ENCODE measurements at places on chromosomes 12 and 14. TPM values are rescaled to one million over a fixed set of nuclear protein-coding genes. Genes with fewer than 3 reads are reported as not detected.

- no peak for DNase-seq
These were observed 179.0 kb downstream of the SLC41A2 start for GRCh38 chr12:104779134-104779533.

DNA sequence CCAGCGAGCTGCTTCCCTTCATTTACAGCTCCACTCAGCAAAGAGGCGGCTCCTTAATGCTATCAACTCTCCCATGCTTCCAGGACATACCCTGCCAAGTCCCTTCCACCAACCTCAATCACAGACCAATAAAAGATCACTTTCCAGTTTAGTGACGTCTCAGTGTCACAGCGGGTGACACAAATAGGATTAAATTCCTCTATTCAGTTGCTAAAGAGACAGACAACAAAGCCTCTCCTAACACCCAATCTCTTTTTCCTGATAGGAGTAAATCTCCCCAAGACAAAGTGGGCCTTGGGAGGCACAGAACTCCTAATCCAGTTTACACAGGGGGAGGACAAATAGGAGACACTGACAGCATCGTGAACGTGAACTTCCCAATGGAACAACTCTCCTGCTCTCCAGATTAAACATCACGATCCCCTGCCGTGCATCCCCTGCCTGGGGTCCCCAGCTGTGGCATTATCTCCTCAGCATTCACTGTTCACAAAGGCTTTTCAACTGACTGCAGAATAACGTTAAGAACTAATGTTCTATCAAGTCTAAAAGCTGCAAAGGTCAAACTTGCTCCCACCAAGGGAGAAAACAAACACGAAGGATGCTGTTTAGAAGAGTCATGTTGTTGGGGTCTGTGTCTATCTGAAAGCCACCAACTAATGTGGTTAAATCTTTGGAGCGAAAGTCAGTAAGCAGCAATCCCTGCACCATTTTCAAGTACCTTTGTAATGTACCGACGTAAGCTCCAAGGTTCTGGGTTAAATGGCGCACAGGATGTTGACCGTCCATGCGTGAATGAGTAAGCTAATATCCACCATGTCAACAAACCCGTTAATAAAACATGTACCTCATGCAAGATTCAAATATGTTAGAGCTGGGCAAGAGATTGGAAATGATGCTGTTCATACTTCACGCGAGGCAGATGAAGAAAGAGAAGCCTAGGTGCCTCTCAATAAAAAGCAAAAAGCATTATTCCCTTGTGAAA is 31.5 kb downstream of the TMEM132D start:
- no peak for DNase-seq

DNA sequence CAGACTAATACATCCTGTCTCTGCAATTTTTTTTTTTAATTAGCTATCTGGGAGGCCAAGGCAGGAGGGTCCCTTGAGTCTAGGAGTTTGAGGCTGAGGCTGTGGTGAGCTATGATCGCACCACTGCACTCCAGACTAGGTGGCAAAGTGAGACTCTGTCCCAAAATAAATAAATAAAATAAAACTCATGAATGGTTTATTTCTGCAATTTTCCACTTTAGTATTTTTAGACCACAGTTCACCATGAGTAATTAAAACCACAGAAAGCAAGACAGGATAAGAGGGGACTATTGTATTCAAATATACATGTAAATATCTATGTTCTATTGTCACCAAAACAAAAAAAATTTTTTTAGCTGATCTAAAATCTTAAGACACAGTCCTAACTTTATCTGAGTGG is 17.8 kb downstream of the TAOK3 start:
- DNase-seq = no peak

DNA sequence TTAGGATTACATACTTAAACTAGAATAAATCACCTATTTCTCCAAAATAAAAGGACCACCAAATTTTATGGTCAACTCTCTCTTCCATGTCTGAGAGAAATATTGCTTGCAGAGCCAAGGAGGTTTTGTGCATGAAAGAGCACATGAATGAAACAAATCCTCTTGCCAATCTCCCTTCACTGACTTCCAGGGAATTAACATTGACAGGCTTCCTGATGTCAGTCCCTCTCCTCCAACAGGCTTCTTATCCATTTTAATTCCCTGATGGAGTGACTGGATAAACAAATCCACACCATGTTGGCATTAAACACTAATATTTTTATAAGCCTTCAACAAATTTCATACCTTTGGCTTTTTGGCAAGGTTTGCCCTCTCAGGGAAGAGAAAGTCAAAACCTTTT is 45.3 kb upstream of the CNTN1 start:
- DNase-seq = no peak

- no peak for DNase-seq
These were observed 264.6 kb upstream of the DAAM1 start for GRCh38 chr14:58923751-58924405.

GRCh38 chr12:5945071-5946008 is at the start of gene ANO2:
Gene ANO2 (minus strand): TSS chr12:5945259. CDS start chr12:5945217, 42 bp downstream.
- DNase-seq = no peak

DNA sequence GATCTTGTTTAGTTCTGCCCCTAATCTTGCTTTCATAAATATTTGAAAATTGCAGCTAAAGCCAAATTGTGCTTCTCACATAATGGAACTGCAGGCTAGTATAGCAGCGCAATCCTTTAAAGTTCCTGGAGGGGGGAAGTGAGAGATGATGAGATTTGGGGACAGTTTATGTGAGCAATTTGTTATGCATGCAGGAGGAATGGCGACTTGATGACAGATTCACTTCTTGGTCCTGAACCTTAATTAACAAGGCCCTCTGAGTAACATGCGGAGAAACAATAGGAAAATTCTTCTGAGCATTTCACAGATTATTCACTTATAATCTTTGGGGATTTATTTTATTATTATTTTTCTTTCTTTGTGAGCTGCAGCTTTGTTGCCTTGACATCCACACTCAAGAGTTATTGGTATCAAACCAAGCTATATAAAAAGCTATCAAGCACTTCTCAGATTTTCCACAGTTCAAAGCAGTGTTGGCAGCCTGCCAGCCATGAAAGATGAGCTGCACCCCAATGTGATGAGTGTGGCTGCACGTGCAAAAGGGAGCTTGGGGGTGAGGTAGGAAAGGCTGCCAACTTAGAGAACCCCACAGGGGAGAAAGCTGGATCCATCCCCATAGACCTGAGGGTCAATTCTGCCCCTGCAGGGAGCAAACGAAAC is 1662.2 kb upstream of the FLRT2 start:
- no peak for DNase-seq

DNA sequence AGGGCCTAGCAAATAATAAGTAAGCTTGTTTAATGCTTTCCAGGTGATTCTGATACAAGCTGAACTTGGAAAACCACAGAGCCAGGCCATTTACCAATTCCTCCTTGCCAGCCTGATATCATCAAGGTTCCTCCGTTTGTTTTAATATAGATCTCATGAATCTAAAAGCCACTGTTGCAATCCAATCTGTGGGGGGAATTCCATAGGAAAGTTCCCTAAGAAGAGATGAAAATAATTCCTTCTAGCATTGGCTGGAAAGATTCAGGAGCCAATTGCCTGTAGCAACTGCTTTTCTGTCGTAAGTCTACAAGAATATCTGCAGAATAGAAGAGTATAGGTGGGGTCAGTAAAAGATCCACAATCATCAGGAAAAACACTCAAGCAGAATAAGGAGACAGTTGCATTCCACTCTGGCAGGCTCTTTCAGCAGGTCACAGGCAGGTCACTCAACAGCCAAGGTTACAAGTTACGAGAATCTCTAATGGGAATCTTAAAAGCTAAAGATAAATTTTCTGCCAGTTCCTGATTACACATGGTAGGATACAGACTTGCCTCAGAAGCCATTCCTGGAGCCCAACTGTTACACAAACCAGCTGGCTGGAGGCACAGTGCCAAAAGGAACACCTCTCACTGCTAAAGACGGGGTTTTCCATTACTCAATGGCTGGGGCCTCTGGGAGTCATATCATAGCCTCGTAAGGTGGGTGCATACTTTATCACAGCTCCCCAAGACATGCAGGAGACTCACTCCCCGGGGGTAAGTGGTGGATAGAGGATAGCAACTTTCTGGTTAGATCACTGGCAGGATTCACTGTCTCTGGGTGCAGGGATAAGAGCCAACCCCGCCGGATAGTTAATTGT is 43.6 kb downstream of the FGD6 start:
- no peak for DNase-seq

DNA sequence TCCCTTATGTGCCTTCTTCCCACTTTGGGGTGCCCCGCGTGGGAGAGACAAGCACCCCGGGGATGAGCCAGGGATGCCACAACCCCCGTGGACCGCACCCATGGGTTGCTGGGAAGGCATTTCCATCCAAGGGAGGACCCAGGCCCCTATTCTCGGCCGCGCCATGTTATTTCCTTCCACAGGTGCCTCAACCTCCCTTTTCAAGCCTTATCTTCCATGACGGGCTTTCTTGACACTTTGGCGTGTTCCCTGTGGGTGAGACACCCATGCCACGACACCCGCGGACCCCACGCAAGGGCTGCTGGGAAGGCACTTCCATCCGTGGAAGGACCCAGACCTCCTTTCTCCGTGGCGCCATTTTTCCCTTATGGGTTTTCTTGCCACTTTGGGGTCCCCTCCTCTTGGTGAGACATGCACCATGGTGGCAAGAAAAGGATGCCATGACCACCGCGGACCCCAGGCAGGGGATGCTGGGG is 269.2 kb downstream of the ALG10 start:
- no peak for DNase-seq

DNA sequence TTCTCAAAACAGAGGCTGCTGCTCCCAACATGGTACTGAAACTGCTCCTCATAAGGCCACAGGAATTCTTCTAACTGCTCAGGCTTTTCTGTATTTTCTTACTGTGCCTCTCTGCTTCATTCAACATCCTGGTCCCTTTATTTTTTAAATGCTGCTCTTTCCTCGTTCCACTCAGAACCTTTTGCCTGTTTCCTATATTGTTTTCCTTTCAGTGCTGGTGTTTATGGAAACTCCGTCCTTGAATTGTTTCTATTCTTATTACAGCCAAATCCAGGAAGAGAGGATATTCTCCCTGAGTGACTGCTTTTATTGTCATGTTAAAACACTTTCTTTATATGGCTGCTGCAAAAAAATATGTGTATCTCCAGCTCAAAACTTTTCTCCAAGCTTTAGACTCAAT is 173.0 kb upstream of the E2F7 start:
- no peak for DNase-seq

DNA sequence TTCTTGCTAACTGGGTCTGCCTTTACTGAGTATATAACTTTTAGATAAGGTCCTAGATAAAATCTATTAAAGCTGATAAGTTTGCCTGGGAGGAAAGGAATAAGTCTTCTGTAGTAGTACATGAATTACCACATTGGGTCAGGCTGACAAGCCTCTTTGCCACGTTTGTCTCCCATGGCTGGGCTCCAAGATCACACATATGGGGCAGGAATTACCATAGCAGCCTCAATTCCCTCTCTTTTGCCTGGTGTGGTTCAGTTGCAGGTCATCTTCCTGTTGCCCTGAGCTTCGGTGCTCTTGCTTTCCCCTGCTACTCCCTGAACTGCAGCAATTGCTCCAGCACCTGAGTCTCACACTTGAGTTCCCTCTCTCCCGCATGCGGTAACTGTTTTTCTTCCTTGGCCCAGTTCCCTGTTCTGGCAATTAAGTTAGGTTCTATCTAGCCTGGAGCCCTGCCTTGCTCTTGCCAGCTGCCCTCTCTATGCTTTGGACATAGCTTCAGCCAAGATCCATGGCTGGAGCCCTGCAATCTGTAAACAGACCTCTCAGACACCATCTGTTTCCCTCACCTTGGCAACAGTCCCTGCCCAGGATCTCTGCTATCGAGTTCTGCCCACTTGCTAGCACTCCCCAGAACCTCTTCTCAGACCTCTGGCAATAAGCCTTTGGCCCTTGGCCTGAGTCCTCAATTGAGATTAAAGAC is 5.8 kb upstream of the GLT8D2 start:
- DNase-seq = no peak

DNA sequence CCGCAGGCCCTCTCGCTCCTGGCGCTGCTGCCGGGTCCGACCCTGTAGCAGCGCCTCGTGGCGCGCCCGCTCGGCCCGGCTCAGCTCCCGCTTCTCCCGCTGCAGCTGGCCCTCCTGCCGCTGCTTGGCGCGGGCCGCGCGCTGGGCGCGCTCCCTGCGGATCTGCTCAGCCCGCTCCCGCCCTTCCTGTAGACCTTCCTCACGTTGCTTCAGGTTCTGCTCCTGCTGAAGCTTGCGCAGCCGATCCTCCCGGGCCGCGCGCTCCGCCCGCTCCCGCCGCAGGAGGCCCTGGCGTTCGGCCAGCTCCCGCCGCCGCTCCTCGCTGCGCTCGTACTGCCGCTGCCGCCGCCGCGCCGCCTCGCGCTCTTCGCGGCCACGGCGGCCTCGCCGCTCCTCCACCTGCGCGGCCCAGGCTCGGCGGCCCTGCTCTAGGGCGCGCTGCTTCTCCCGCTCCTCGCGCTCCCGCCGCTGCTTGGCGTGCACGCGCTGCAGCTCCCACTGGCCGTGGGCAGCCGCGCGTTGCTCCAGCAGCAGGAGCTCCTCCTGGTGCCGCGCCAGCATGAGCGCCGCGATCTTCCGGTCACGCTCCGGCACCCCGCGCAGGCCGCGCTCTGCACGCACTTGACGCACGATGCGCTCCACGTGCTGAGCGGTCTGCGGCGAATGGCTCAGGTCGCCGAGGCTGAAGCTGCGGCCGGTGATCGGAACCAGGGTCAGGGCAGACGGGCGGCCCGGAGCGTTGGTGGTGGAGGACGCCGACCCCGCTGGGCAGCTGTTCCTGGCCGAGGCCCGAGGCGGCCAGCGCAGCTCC is 2.4 kb downstream of the CCDC177 start:
- DNase-seq = peak; percentile 6

DNA sequence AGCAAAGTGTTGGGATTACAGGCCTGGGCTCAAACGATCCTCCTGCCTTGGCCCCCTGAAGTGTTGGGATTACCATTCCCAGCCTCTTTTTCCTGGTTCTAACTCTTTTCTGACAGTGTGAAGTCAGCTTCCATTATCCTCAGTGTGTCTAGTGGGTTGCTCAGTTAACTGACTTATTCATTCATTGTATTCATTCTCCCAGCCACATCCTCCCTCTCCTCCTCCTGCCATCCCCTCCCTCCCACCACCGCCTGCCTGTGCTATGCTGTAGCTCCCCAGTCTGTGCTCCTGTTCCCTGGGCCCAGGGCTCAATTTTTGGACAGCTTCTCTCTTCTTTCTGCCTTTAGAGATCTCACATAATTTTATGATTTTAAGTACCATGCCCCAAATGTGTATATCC is 19.4 kb downstream of the ATP6V0A2 start:
- DNase-seq = no peak

- DNase-seq = no peak
These were observed 161.7 kb downstream of the SLC15A4 start for GRCh38 chr12:128662101-128662500.

- no peak for DNase-seq
These were observed 16.7 kb downstream of the FNTB start for GRCh38 chr14:65003394-65003793.

DNA sequence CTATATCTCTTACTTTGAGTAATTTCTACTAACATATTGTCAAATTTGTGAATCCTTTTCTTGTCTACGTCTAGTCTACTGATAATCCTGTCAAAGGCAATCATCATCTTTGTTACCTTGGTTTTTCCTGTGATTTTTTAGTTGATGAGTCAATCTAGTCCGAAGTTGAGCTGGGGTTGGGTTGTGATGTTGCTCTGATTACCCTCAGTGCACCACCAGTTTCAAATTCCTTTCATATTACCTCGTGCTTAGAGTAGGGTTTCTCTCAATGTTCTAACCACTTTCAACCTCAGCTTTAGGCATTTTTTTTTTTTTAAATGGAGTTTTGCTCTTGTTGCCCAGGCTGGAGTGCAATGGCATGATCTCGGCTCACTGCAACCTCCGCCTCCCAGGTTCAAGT is 186.8 kb downstream of the BTG1 start:
- DNase-seq = no peak

GRCh38 chr12:124401704-124402221 is 106.9 kb downstream of the RFLNA start:
- no peak for DNase-seq

GRCh38 chr12:89927226-89927698 is 218.6 kb upstream of the ATP2B1 start:
- no peak for DNase-seq

EML5 gene
- total RNA-seq = 15.3 TPM

MANSC1 gene
- 0.65 TPM for total RNA-seq
